ENCODE measurements at places on chromosomes 1 and 21.

GRCh38 chr1:198363625-198364151 lies 176.8 kb downstream of the ATP6V1G3 start:
- no peak for DNase-seq

DNA sequence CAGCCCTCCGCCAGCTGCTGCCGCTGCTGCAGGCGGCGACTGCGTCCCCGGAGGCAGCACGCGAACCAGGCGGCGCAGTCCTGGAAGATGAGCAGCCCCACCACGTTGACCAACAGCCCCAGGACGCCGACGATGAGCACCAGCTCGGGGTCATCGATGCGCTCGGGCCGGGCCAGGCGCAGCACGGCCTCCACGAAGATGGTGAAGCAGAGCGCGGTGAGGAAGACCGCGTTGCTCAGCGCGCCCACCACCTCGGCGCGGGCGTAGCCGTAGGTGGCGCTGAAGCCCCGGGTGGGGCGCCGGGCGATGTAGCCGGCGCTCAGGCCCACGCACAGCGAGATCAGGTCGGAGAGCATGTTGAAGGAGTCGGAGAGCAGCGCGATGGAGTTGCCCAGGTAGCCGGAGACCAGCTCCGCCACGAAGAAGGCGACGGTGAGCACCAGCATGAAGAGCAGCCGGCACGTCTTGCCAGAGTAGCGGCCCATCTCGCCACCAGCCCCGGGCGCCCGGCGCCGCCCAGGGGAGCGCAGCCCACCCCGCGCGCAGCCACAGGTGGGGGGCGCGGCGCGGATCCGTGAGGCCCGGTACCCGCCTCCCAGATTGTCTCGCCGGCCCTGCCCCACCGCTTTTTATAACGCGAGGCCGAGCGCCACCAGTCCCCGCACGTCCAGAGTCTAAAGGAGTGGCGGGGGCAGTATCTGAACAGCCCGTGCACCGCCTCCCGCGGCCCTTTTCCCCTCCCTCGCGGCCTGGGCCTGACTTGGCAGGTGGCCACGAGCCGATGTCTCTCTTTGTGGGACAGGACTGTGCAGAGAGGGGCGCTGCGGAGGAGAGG lies at the start of gene SLC30A10:
SLC30A10 (minus strand) TSS at position 602 of the 835 bp plus-strand sequence; CDS start at position 485, 117 bp downstream.
- no peak for DNase-seq

GRCh38 chr1:221725735-221726672 lies 15.9 kb downstream of the DUSP10 start:
- no peak for DNase-seq

DNA sequence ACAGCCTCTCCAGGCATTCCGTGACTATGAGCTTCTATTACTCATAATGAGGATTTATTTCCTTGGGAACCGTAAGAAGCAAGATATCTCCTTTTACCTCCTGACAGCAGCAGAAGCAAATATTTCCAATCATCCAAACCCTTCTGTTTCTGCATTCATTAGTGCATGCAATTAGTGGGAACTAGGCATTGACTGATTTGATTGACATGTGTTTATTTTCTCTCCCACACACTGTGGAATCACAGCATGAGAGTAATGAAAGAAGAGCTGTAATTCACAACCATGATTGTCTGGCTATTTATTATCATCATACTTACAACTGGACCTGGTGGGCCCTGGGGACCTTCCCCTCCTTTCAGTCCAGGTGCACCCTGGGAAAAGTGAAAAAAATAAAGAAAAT lies 146.8 kb downstream of the COL11A1 start:
- DNase-seq = no peak

GRCh38 chr1:247548092-247548491 lies 842 bp upstream of the GCSAML start:
- DNase-seq = no peak

- no peak for DNase-seq
These were observed 21.1 kb downstream of the WDR47 start for GRCh38 chr1:109020693-109021257.

- no peak for DNase-seq
These were observed 45.6 kb upstream of the CLIC4 start for GRCh38 chr1:24699628-24700027.

GRCh38 chr1:169091480-169091941 lies 15.0 kb upstream of the ATP1B1 start:
- DNase-seq = no peak

- DNase-seq = no peak
These were observed 109.5 kb downstream of the ERG start for GRCh38 chr21:38388647-38389353.

DNA sequence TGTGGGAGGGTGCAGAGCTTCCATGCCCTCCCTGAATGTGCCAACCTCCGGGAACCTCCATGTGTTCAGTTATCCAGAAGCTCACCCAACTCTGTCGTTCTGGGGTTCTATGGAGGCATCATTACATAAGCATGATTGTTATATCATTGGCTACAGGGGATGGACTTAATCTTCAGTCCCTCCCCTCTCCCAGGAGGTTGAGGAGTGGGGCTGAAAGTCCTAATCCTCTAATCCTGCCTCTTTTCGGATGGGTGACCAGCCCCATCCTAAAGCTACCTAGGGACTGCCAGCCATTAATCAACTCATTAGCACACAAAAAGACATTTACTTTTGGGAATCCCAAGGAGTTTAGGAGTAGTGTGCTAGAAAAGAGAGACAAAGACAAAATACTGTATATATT lies 32.0 kb upstream of the PSEN2 start:
- no peak for DNase-seq

- no peak for DNase-seq
These were observed 106.0 kb upstream of the GNG12 start for GRCh38 chr1:67939186-67939743.

DNA sequence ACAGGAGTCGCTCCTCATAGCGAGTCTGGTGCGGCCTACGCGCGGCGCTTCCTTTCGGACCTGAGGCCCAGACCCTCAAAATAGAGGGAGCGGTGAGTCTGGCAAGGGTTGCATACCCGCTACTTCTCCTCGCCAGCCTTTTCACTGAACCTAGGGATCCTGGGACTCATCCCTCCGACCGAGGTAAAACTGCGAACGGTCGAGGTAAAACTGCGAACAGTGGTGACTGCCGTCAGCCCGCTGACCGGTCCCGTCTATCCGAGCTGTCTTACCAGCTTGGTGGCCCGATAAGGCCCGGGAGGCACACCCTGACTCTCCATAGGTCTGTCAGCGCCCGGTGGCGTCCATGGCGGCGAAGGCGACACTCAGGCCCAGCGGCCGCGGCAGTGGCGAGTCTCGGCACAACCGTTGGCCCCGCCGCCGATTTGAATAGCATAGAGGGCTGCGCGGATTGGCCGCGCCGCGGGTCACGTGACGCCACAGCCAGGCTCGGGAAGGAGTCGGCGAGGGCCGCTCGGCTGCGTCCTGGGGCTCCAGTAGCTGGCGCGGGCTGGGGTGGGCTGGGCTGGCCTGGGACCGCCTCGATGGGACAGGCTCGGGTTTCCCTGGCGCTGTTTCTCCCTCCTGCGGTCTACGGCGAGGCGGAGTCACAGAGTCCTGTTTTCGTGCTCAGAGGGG lies at the start of gene DEPDC1:
DEPDC1 (minus strand) TSS at position 403 of the 678 bp plus-strand sequence; CDS start at position 320, 83 bp downstream.
- peak; percentile 58 for DNase-seq

DNA sequence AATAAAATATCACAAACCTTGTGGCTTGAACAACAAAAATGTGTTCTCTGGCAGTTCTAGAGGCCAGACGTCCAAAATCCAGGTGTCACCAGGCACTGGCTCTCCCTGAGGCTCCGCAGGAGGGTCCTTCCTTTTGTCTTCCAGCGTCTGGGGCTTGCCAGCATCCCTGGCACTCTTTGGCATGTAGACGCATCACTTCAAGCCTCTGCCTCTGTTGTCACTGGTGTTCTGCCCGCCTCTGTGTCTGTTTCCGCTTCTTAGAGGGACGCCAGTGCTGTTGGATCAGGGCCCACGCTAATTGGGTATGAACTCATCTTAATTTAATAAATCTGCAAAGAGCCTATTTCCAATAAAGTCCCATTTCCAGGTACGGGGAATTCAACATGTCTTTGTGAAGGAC lies 273.7 kb upstream of the C1orf174 start:
- no peak for DNase-seq

GRCh38 chr1:90761781-90762589 lies 44.9 kb upstream of the BARHL2 start:
- no peak for DNase-seq

- DNase-seq = no peak
These were observed 1.2 kb downstream of the CAMSAP2 start for GRCh38 chr1:200739702-200740570.

GRCh38 chr1:177077006-177077405 lies 87.5 kb downstream of the ASTN1 start:
- DNase-seq = no peak

- no peak for DNase-seq
These were observed 8.3 kb upstream of the PTCH2 start for GRCh38 chr1:44851308-44851707.
